ENCODE measurements at places on chromosomes 2 and 18.

GRCh38 chr2:67996772-67997527 is 65.9 kb downstream of the C1D start:
- no peak for DNase-seq

DNA sequence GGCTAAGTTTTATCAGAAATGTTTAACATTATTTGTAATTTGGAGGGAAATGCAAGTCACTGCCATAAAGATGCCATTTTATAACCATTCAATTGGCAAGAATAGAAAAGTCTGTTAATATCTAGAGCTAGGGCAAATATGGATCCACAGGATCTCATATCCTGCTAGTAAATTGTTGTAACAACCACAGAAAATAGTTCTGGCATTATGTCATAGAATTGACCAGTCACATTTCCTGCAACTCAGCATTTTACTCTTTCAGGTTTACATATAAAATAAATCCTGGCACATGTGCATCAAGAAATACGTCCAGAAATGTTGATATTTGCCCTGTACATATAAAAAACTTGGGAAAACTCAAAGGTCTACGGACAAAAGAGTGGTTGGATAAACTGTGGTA is 32.9 kb downstream of the OSBPL6 start:
- no peak for DNase-seq

GRCh38 chr2:160934991-160935390 is 225.2 kb upstream of the TANK start:
- DNase-seq, result no peak

DNA sequence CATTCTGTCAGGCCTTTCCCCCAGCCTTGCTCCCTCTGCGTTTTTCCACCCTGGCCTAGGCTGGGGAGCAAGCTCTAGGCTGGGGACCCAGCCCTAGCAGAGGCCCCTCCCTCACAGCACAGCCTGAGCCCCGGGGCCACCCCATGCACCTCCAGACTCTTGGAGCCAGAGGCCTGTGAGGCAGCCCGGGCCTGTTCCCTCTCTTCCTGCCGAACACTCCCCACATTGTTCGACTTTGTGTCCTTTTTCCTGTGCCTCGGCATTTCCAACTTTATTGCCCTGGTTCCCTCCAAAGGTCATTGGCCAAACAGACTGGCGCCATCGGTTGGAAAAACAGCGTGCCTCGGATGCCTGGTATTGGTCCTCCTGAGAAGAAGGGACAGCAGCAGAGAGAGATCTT is 79.7 kb downstream of the HS1BP3 start:
- no peak for DNase-seq

DNA sequence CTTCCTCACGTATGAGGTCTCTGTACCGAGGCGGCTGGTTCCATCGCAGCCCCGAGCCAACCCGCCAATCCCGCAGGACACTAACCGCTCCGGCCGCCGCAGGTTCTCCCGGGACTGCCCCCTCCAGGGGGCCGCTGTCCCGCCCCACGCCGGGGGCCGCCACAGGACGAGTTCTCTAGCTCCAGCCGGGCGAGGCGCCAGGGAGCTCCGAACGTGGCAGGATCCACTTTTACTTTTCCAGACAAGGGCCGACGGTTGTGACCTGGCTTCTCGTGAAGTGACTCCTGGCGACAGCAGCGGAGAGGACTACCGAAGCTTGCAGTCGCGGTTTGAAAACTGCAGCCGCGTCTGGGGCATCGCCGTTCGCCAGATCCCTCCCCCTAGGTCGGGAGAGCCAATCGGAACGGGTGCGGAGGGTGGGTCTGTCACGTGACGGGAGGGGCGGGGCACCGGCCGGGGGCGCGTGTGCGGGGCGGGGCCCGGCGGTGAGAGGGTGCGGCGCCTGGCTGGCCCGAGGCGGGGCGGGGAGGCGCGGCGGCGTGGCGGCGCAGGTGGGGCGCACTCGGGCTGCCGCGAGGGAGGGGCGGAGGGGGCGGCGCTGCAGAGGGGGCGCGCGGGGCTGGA is at the start of gene STK17B:
Gene STK17B, minus strand, starts transcription at position 331 of the 624 bp plus-strand sequence. CDS start 8,195 bp downstream, outside the sequence.
- peak; percentile 99 for DNase-seq

- DNase-seq, result no peak
These were observed 3.5 kb upstream of the B3GNT7 start for GRCh38 chr2:231391981-231392380.

GRCh38 chr18:9189491-9189890 is 52.9 kb downstream of the ANKRD12 start:
- no peak for DNase-seq

DNA sequence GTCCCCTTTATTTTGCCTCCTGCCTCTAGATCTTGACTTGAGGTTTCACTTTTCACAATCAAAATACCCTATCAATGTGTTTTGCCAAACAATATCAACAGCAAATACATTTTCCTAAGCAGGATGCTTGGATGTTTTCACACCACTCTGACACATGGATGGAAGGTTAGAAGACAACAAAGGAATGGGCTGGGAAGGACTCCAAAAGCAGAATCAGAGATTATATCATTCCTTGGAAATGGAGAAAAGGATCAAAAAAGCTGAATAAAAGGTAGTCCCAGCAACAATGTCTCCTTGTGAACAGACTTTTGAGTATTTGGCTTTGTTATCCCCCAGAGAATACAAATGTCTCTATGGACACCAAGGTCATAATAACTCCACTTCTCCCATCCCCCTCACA is 170.8 kb downstream of the ETAA1 start:
- no peak for DNase-seq

DNA sequence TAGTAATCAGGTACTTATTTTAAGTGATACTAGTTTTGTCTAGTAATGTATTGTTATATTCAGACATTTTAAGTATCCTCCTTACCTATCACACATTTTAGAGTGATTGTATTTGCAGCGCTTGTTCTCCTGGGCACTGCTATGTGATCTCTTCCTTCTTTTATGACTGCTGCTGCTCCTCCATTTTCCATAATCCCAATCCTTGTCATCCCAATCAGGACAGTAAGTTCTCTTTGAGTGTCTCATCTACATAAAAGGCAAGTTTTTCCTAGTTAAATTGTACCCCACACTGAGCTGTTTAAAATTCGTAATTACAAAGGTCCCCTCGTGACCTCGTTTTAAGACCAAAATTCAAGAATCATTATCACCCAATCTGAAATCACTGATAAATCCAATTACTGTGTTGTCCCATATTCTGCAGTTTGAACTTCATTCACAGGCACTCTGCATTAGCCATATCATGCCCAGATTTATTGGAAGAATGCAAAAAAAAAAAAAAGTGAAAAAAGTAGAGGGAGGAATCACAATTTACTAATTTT is 2.8 kb downstream of the CLK1 start:
- no peak for DNase-seq

- DNase-seq, result no peak
These were observed 146.3 kb downstream of the TMX3 start for GRCh38 chr18:68568364-68569155.

DNA sequence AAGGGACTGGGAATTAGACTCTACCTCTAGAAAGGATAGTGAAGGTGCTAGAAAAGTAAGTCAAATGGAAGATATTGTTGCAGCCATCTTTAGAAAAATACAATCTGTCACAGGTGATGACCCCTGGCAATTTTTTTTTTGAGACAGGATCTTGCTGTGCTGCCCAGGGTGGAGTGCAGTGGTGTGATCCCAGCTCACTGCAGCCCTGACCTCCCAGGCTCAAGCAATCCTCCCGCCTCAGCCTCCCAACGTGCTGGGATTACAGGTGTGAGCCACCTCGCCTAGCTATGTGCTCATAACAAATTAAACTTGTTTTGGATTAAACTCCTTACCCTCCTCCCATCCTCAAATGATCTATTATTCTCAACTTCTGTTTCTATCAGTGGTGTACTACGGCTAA is 3.8 kb upstream of the GIGYF2 start:
- no peak for DNase-seq

- DNase-seq, result no peak
These were observed 40.3 kb downstream of the CRIM1 start for GRCh38 chr2:36395866-36396265.

- DNase-seq, result no peak
These were observed 417.5 kb downstream of the ZEB2 start for GRCh38 chr2:144102386-144102785.

GRCh38 chr18:76619621-76620315 is 124.7 kb upstream of the ZNF516 start:
- DNase-seq, result no peak

DNA sequence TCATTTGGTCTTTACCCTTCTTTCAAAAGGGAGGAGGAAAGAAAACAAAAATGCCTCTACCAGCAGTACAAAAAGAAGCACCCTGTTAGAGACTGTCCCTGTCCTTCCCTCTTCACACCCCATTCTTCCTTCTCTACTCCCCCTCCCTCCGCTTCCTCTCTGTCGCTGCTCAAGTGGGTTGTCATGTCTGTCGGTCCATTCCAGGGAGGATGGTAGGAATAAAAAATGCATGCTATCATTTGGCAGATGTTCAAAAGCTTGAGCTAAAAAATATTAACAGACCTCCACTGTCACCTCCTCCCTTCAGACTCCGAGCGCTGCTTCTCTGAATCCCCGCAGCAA is 482.0 kb downstream of the BCL11A start:
- DNase-seq, result no peak

GRCh38 chr2:181910028-181910831 is 18.7 kb downstream of the ITPRID2 start:
- DNase-seq, result no peak

DNA sequence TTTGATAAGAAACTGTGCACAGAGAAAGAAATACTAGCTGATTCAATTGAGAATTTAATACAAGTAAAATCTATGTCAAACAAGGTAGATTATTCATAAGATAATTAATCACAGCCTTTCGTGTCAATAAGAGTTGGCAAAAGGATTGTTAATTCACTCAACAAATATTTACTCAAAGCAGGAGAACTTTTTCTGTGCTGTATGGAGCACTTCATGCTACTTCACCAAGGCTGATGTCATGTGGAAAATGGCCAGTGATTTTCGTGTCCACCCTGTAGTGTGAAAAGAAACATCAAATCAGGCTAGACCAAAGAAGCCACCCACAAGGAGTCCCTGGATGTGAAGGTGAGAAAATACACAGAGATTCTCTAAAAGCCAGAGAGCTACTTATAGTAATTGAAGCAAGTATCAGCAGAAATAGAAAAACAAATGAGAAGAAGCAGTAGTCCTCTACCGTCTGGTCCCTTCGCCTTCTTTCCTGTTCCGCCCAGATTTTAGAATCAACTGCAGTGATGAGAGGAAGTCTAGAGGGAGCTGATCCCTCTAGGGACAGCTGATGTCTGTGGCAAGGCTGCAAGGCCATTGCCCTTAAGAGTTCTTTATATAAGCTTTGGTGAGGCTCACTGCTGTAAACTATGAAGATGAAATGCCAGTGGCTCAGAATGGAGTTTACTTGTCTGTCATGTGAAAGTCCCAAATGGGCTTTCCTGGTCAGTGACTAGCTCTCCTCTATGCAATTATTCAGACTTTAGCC is 201.3 kb upstream of the APCDD1 start:
- DNase-seq, result no peak

DNA sequence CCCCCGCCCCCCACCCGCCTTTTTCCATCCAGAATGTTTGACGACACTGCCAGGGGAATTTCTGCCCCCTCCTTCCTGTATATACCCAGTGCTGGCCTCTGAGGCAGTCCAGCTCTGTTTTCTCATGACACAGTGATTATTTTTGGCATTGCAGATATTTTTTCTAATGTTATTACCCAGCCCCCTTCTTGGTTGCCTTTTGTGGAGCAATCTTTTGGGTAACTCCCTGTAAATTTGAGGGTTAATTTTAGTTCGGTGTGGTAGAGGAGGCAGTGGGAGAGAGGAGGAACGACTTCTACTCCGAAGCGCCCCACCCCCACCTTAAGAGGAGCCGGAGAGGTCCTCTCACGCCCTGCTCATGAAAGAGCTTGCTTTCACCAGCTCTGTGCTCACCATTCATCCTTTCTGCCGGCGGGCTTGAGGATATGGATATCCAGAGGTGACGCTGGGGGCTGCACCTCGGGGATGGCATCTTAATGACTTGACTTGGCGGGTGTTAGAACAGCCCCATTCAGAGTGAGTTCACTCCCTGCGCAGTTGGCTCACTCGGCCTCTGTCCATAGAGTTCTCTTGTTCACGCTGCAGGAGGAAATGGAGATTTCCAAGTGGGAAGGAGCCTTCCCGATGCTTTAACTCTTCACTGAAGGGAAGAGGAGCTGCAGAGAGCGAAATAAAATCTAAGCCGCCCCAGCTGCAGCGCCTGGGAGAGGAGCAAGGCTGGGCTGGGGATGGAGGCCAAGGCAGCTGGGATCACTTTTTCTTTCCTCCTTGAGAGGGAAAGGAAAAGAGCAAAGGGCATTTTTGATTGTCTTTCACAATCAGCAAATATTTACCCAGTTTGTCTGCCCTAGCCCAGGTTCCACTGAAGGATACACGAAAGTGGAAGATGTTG is 38.4 kb downstream of the EPAS1 start:
- no peak for DNase-seq

GRCh38 chr2:188478724-188479123 is 187.1 kb downstream of the GULP1 start:
- DNase-seq, result peak; percentile 2

DNA sequence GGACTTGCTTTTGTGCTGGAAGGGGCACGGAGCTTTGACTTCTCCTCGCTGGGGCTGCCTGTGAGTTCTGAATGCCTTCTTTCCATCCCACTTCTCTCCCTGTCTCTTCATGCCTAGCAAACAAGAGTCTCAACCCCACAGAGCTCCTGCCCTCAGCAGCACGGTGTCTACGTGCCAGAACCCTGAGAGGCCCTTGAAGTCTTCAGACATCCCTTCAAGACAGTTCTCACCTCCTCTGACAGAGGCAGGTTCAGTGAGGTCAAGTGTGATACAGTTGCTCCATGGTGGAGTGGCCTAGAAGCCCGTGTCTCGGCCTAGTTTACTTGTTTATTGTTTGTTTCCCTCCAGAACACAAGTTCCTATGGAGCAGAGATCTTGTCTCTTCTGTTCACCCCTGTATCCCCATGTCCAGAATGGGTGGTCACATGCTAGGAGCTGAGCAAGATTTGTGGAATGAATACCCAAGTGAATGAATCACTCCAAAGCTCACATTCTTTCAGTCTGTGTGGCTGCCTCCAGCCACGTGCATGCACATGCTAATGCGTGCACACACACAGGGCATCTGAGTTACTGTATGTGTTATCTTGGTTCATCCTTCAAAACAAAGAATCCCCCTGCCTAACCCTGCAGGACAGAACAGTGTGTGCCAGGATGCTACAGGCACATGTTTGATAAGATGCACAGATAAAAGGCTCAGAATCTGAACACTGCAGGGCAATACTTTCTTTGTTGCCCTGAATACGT is 391.6 kb downstream of the NBAS start:
- DNase-seq, result no peak

GRCh38 chr2:127560201-127560930 is 24.9 kb downstream of the MYO7B start:
- DNase-seq, result no peak

GRCh38 chr18:13500869-13501542 is 225.4 kb downstream of the FAM210A start:
- no peak for DNase-seq

DNA sequence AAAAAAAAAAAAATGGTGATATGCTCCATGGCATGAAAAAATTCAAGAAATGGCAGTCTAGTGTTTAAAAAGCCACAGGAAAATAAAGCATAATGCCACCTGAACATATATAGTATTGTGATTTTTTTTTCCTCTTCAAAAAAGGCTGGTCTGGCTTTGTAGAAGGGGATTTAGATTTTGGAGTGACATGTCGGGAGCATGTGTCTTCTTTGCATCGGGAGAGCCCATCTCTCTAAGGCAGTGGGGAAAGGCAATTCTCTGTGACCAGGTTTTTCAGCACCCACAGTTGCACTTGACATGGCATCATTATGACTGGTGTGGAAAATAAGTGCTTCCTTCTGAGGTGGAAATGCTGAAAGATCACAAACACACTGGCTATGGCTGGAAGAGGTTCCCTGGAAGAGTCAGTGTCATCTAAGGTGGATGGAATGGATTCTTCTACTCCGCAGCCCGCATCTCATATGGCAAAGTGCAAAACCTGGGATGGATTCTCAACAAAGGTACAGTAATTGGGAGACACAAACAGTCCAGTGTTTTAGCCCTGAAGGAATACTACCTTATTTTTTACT is 172.5 kb downstream of the AGAP1 start:
- peak; percentile 12 for DNase-seq

All from activated CD4-positive, alpha-beta T cell treated with anti-CD3 and anti-CD28 coated beads, Interleukin-2, amount 50 U/mL, for 16 hours (primary cell).